HFFc6 (cell line): ENCODE measurements at places on chromosomes 2 and 18. TPM values are rescaled to one million over a fixed set of nuclear protein-coding genes. Genes with fewer than 3 reads are reported as not detected.

The CFC1 gene
- not detected in 3 replicates for total RNA-seq

The FOSL2 gene
- 69.7 to 123 TPM (median 119 TPM) in 3 replicates for total RNA-seq

The PSD4 gene
- 1.1 to 1.5 TPM (median 1.5 TPM) in 3 replicates for total RNA-seq

The KCNIP3 gene
- 0.73 to 3.1 TPM (median 1.9 TPM) in 3 replicates for total RNA-seq

The REG1B gene
- not detected in 3 replicates for total RNA-seq

The CLEC4F gene
- not detected in 3 replicates for total RNA-seq

The DYNC1I2 gene
- total RNA-seq, result 90.6 to 111 TPM (median 102 TPM) in 3 replicates

The HOXD4 gene
- 0.69 TPM in 1 of 3 replicates, not detected in the others for total RNA-seq

The TFPI gene
- 23.5 to 36.5 TPM (median 27.5 TPM) in 3 replicates for total RNA-seq

The TUBA4B gene
- total RNA-seq, result not detected in 3 replicates

The TMEM37 gene
- not detected in 3 replicates for total RNA-seq

The INPP5D gene
- 0.30 TPM in 1 of 3 replicates, not detected in the others for total RNA-seq

The STK25 gene
- total RNA-seq, result 143 to 162 TPM (median 151 TPM) in 3 replicates

GRCh38 chr2:8629402-8629801 is 52.5 kb upstream of the ID2 start:
- no peak for DNase-seq

DNA sequence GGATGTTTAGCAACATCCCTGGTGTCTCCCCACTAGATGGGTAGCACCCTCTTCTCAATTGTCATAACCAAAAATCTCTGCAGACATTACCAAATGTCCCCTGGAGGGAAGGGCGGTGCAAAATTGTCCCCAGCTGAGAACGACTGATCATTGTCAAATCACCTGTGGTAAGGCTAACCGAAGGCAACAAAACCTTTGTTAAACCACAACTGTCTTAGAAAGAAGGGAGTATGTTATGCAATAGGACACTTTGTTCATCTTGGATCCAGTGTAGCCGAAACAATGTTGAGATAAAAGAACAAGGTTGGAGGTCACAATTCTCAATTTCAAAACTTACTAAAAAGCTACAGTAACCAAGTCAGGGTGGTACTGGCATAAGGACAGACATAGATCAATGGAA is 50.3 kb upstream of the ST3GAL5 start:
- no peak for DNase-seq

GRCh38 chr2:230209422-230210051 is 10.2 kb downstream of the SP110 start:
- DNase-seq, result no peak

GRCh38 chr2:235494716-235495372 is 1.0 kb downstream of the AGAP1 start:
- DNase-seq, result peak; percentile 40

DNA sequence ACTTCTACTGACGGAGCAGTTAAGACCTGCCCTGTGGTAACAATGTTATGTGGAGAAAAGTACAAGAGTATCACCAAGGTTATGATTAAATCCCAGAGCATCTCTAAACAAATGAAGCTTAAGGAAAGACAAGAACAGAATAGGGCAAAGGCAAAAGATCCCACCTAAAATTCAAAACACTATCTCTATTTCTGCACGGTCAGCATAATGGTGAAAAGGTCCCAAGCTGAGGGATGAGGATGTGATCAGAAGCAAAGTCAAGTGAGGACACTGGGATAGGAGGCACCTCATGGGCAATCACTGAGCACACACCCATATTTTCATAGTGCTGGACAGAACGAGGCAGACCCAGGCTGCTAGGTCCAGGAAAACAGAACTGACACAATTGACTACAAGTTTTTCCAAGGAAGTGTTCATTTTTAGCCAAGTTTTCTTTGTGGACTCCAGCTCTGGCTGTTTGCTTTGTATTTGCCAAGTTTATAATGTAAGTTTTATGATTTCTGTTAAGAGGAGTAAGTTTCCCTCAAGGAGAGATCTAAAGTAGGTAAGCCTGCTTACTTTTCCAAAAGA is 77.8 kb downstream of the NCKAP5 start:
- DNase-seq, result no peak

DNA sequence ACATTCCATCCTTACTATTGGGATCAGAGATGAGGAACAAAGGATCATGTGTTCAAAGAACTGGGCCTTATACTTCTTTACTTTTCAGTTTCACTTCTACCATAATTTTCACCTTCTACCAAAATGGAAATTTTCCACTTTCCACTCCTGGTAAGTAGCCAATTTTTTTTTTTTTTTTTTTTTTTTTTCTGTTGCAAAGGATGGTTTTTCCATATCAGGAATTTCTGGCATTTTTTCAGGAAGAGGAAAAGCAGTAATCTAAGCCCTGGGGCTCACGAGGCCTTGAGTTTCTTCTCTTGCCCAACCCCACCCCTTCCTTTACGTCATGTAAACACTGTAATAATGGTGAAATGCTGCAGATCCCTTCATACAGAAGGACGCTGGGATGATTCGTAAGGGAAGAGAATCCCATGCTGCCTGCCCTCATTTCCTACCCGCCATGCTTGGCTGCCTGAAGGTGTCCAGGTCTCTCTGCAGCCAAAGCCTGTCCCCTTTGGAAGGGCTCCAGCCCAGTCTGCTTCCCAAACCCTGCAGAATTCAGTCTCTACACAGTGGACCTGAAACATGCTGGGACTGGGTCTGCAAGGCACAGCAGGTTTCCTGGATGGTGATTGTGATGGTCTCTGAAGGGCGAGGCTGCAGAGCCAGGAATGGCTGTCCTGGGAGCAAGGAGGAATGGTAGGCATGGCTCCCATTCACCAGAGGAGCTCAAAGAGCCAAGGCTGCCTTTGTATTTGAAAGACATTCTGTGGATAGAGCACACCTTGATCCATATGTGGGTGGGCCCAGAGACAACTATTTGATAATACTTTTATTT is 57.0 kb downstream of the EFR3B start:
- DNase-seq, result peak; percentile 27

DNA sequence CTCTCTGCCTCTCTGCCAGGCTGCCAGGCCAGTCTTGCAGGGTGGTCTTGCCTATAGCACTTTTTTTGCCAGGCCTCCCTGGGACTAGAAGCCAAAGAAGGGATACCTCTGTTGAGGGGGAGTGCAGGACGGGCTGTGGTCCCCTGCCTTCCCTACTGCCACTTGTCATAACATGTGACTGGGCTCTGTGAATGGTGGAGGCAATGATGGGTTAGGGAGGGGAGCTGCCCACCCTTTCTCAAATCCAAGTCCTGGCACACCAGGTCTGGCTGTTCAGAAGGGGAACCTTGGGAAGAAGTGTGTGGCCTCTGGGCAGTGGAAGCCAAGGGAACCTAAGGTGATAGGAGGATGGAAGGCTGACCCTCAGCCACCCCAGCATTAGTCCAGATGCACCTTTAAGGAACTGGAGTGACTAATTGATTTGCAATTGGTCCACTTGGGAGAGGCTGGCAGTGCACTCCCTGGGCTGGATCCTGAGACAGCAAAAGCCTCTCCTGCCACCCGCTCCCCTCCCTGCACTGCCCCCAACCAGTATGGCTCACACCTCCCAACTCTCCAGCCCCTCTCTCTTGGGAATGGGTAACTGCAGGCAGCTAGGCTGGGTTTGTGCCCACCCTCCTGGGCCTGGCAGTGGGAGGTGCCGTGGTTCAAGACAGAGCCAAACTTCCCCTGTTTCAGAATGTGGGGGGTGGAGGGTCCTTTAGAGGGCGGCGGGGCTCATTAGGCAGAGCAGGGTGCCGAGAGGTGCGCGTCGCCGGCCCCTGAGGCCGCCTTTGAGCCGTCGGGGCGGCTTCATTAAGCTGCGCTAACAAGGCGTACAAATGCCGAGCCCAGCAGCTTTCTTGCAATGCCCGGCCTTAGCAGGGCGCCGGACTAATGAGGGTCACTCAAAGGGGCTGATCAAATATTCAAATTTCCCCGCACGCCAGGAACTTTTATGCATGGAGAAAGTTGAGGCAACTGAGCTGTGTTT is 4.5 kb upstream of the SIX3 start:
- no peak for DNase-seq

GRCh38 chr2:59096973-59097372 is 855.8 kb upstream of the FANCL start:
- DNase-seq, result no peak

DNA sequence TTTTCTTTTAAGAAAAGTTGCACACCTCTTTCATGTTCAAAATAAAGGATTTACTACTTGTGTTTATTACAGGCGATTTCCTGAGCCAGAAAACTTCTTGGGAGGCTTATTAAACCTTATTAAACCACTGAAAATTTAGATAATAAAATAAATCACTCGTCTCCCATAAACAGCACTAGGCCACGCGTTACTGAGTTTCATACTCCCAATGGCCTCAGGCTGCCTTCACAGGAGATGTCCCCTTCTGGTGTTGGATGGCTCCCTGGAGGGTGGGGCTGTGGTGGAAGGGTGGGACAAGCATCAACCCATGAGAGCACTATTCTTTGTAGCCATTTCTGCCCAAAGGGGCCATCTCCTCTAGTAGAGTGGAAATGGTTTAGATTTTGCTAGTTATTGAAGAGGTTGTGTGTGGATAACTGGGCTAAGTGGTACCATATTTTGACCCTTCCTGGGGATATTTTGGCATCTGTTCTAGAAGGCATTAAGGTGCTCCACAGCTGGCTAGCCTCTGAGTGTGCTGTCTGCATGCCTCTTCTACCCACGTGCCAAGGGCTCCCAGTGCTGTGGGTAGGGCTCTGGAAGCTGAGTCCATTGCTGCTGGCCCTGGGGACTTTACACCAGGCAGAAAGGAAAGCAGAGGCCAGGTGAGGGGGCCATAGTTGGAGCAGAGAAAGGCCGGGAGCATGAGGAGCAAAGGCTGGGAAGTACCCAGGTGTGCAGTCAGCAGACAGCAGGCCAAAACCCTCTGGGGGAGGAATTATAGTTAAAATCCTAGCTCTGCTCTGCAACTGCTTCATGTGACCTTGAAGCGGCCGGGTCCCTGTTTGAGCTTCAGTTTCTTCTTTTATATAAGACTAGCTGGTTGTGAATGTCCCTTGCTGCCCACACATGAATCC is 121.7 kb upstream of the SMAD2 start:
- no peak for DNase-seq

DNA sequence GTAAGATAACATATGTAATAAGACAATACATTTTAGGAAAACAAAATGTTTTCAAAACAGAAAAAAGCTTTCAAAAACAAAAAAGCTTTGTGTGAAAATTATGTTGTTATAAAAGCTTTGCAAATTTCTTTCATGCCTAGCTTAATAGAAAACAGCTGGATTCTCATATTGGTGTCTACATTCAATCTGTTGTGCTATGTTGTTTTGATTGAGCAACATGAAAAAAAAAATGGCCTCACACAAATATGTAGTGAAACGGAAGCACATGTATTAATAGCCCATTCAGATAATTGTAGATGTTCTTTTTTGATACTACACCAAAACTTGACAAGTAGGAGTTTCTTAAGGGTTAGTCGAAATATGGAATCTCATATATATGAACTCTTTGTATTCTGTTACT is 197.5 kb downstream of the ZEB2 start:
- DNase-seq, result no peak

GRCh38 chr18:48293954-48294898 is 115.0 kb downstream of the ZBTB7C start:
- no peak for DNase-seq

- DNase-seq, result no peak
These were observed 107.2 kb upstream of the L3MBTL4 start for GRCh38 chr18:6521803-6522418.

GRCh38 chr2:230447455-230448451 is 31.8 kb downstream of the SP100 start:
- DNase-seq, result no peak

- DNase-seq, result no peak
These were observed 66.8 kb upstream of the RIOK3 start for GRCh38 chr18:23386317-23386716.

DNA sequence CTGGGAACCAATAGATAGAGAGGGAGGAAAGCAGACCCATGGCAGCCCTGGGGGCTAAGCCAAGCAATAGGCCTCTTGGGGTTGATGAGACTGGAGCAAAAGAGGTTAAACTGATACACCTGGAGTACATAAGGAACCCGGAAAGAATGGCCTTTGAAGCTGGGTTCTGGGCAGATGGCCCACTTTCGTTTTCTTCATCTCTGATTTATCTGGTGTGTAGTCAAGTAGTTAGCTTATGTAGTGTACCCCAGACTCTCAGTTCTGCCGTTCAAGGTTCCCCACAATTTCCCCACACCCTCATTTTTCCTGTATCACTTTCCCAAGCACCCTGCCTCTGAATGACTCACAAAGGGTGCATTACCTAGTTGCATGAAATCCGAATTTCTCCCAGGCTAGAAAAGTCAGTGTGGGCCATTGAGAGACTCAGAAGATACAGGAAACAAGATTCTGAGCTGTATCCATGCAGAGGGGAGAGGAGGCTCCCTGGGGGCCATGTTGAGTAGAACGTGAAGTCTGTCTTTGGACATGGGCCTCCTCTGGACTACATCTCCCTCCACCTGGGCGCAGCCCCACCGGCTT is 235.0 kb downstream of the LOXHD1 start:
- DNase-seq, result no peak

GRCh38 chr2:233836359-233836758 is 18.0 kb downstream of the HJURP start:
- no peak for DNase-seq

GRCh38 chr2:230176996-230177395 is 42.8 kb downstream of the SP110 start:
- no peak for DNase-seq

DNA sequence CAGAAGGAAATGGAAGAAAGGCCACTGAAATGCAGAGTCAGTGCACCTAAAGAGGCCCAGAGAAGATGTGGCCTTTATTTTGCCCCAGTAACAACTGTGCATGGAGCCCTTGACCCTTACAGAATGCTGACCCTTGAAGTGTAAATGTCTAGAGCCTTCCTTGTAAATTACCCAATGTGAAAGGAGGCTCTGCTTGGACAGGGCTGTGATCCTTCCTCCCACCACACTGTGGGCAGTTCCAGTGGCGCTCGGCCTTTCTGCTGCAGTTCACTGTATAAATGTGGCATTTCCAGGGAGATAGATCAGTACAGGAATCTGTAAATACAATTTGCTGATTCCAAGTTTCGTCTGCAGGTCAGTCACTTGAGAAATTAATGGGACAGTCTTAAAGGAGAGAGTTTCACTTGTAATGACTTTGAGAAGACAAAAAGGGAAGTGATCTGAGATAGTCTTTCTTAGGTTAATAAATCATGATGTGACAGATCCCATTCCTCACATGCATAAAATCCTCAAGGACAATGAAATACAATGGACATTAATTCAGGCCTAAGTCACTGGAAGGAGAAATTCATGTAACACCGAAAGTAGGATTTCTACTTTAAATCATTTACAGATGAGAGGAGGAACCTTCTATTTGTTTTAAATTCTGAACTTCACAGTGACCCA is 133.8 kb upstream of the LMAN1 start:
- DNase-seq, result no peak

- DNase-seq, result no peak
These were observed 177.1 kb downstream of the EIPR1 start for GRCh38 chr2:3200420-3200939.

DNA sequence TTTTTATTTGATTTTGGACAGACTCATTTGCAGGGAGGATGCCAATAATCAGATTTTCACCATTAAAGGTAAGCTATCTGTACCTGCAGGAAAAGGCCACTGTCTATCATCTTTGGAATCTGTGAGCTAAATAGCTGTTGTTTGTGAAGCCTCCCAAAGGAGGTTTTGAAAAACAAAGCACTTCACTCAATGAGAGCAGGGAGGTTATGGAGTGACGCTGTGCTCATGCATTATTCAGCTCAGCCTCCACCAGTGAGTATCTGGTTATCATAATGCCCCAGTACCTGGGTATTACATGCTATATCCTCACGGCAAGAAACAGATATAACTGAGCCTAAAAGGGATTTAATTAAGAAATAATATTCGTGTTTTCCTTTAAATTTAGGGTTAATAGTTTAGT is 189.6 kb upstream of the PIK3C3 start:
- no peak for DNase-seq

GRCh38 chr2:197793456-197793855 is 8.3 kb upstream of the BOLL start:
- no peak for DNase-seq
